ENCODE measurements at places on chromosomes 16 and 17.

GRCh38 chr16:31488468-31489297, 5.8 kb downstream of the SLC5A2 start:
- DNase-seq = no peak

GRCh38 chr16:73846007-73846330, 450.6 kb upstream of the PSMD7 start:
- no peak for DNase-seq

DNA sequence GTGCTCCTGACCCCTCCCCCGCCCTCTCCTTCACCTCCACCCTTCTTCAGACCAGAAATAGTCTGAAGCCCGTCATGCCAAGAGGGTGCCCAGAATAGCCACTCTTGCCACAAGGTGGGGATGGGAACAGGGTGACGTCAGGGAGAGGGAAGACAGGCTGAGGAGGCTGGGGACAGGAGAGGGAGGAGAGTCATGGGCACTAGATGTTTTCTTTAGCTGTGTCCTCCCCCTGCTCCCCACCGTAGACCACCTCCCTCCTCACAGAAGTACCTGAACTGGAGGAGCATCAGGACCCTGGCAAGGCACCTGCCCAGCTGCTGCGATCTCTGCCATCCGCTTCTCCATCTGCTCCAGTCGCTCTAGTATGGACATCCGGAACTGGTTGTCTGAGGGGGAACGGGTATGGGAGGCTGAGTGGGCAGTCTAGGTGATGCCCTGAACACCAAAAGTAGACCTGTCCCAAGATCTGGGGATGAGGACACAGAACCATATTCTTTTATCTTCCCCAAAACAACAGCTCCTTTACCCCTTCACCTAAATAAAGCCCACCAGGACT, 6.6 kb upstream of the SPAG7 start:
- DNase-seq = no peak

- DNase-seq = no peak
These were observed 11.8 kb downstream of the STARD3 start for GRCh38 chr17:39648616-39649366.

Data from stimulated activated effector memory CD8-positive, alpha-beta T cell treated with anti-CD3 and anti-CD28 coated beads, Interleukin-12 subunit alpha, Interleukin-12 subunit beta, amount 100 ng/mL, for 72 hours (primary cell).